ENCODE measurements at places on chromosomes 11 and 22. TPM values are rescaled to one million over a fixed set of nuclear protein-coding genes. Genes with fewer than 3 reads are reported as not detected.

Gene PGA3
- total RNA-seq: not detected

Gene RRP7A
- 45.7 TPM for total RNA-seq

Gene TMEM151A
- 1.6 TPM for total RNA-seq

Gene SPTBN2
- total RNA-seq: 11.2 TPM

Gene RIMBP3C
- 0.27 TPM for total RNA-seq

Gene LMO2
- total RNA-seq: 0.31 TPM

Gene HTATIP2
- total RNA-seq: 184 TPM

Gene MEI1
- total RNA-seq: not detected

Gene KDM4E
- not detected for total RNA-seq

Gene SLC29A2
- total RNA-seq: 4.9 TPM

Gene DNAJB7
- not detected for total RNA-seq

Gene KRTAP5-1
- total RNA-seq: not detected

Gene RTN4R
- total RNA-seq: 5.6 TPM

Gene RIBC2
- total RNA-seq: 2.6 TPM

All from A549 treated with RU486 at 1 μM for 4 hours (cell line).